Stimulated activated CD4-positive, alpha-beta T cell treated with anti-CD3 and anti-CD28 coated beads, TNF-alpha, amount 100 ng/mL, for 1 hour (primary cell): ENCODE measurements at places on chromosomes 13 and 19.
A peak's percentile ranks its signal among the peaks of the same experiment; 100 is the strongest.

DNA sequence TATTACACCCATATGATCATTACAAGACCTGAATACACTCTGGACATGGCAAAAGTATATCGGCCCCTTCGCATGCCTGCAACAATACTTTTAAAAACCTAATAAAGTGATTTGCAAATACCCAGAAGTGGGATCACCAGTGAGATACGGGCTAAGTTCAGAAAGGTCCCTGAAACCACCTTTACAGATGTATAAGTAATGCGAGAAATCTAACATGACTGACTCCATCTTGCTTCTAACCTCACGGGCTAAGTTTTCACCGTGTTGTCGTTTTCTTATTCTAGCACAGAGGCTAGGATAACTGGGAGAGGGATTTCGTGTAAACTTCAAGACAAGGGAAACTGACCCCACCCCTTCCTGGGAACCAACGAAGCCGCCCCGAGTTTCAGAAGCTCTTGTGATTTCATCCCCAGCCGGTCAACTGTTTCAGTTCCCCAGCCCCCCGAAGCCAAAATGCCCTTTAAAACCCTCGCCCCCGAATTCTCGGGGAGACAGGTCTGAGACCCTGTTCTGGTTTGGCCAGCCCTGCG, 703 bp downstream of the NEK3 start:
- no peak for DNase-seq

DNA sequence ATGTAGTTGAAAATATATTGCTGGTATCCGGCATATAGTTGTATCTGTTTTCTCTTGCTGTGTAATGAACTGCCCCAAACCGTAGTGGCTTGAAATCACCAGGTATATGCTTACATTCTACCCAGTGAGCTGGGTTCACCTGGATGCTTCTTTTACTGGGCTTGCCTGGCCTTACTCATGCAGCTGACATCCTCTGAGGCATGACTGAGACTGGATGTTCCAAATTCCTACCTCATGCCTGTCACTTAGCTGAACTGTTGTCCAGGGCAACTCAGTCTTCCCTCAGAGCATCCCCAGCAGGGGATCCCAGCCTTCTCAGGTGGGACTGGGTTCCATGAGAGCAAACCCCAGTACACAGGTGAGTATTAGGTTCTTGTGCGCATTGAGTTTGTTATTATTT, 66.8 kb downstream of the IFT88 start:
- DNase-seq = no peak

DNA sequence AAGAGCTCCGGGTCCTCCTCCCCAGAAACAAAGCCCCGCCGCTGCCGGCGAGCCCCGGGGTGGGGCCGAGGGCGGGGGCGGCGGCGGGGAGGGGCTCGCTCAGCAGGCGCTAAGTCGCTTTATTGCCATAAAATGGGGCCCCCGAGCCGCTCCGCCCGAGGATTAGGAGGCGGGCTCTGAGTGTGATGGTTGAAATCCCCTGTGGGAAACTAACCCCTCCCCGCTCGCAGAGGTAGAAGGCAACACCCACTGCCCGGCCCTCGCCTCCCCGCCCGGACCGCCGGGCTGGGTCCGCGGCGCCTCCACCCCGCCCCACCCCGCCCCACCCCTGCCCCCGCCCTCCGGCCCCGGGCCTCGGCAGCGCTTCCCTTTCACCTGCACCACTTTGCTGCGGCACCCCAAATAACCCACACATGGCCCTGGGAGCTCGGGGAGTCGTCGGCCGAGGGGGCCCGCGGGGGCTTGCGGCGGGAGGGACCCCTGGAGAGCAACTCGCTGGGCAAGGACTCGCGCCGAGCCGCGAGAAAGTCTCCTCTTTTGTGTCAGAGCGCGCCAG, at the start of gene KLF12:
Gene KLF12, minus strand, starts transcription at position 184 of the 556 bp plus-strand sequence.
- peak; percentile 71 for DNase-seq

DNA sequence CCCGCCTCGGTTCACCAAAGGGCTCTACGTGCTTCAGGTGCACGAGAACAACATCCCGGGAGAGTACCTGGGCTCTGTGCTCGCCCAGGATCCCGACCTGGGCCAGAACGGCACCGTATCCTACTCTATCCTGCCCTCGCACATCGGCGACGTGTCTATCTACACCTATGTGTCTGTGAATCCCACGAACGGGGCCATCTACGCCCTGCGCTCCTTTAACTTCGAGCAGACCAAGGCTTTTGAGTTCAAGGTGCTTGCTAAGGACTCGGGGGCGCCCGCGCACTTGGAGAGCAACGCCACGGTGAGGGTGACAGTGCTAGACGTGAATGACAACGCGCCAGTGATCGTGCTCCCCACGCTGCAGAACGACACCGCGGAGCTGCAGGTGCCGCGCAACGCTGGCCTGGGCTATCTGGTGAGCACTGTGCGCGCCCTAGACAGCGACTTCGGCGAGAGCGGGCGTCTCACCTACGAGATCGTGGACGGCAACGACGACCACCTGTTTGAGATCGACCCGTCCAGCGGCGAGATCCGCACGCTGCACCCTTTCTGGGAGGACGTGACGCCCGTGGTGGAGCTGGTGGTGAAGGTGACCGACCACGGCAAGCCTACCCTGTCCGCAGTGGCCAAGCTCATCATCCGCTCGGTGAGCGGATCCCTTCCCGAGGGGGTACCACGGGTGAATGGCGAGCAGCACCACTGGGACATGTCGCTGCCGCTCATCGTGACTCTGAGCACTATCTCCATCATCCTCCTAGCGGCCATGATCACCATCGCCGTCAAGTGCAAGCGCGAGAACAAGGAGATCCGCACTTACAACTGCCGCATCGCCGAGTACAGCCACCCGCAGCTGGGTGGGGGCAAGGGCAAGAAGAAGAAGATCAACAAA, 2.6 kb downstream of the PCDH17 start:
- DNase-seq = no peak

GRCh38 chr19:18682807-18683108, 722 bp upstream of the CRTC1 start:
- DNase-seq = no peak

GRCh38 chr19:7257148-7258040, 36.8 kb downstream of the INSR start:
- no peak for DNase-seq

- DNase-seq = no peak
Measured at GRCh38 chr19:50580970-50581634, 12.9 kb upstream of the LRRC4B start.

GRCh38 chr13:39202746-39203145, 164.5 kb downstream of the NHLRC3 start:
- DNase-seq = no peak

DNA sequence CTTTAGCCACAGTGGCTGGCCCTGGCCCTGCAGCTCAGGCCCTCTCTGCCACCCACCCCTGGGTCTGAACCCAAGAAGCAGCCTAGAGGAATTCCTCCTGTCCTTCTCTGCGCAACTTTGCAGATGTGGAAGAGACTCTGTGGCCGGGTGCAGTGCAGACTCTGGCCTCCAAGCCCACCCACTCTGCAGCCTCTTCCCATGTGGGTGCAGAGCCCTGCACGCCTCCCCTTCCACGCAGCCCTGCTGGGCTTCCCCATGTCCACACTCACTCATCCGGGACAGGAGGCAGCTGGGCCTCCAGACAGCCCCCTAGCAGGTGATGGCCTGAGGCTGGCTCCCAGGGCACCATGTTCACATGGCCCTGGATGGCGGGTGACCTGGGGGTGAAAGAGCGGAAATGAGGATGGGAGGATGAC, 2.5 kb downstream of the TEX29 start:
- no peak for DNase-seq

- no peak for DNase-seq
Measured at GRCh38 chr13:32504263-32504662, 34.3 kb downstream of the N4BP2L2 start.

DNA sequence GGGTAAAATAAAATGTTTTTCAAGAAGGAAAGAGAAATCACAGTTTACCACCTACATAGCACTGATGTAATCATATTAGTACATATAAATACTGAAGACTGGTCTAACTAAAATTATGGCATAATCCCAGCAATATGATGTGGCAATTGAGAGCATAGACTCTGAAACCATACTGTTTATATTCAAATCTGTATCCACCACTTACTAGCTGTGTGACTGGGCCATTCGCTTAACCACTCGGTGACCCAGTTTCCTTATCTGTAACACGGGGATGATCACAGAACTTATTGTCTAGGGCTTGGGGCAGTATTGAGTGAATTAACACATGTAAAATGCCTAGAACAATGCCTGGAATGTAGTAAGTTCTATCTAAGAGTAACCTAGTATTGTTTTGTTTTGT, 13.1 kb upstream of the GTF3A start:
- DNase-seq = no peak

DNA sequence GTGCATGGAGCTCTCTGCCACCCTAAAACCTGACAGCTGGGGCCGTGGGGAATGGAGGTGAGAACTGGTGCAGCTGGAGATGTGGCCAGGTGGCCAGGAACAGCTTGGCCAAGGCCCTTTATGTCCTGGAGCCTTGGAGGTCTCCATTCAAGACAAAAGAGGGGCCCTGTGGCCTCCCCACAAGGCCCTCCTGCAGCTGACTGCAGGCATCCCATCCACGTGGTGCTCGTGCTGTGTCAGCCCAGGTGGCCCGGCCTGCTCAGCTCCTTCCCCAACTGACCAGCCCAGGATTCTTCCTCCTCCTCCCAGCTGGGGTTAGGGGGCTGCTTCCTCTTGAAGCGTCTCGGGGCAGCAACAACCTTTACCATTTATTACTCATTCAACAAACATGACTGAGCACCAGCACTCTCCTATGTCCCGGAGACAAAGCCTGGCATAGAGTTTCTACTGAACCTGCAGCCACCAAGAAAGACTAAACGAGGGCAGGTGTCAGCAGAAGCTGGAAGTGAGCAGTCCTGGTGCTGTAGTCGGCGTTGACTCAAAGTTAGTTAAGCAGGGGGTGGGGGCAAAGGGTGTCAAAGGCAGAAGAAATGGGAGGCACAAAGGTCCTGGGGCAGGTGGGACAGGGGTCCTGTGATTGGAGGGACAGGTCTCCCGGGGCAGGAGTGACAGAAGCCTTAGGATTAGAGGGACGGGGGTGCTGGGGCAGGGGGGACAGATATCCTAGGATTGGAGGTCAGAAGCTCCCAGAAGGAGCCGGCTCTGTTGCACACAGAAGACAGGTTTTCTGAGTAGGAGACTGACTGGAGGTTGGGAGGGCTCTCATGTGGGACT, 23.3 kb upstream of the C13orf46 start:
- DNase-seq = no peak

DNA sequence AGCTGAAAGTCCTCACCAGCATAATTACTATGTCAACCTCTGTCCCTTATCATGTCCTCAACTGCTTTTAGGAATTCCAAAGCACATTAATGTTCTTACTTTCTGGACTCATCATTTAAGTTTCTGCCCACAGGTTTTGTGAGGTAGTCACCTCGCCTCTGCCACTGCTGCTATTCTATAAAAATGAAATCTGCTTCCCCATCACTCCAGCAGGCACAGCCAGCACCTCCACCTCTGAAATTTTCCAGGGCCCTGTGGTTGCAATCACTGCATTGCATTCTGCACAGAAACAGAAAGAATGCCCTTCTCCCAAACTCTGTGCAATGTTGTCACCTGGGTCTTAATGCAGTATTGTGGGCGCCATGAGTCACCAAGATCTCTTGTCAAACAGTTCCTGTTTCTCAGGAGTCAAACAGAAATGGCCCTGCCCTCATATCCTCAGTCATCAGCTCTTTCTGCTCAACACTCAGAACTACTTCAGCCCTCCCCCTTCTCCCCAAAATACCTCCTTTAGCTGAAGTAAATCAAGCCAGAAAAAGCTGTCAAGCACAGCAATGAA, 529.2 kb upstream of the NBEA start:
- no peak for DNase-seq

GRCh38 chr13:27978301-27978968, 9.3 kb upstream of the CDX2 start:
- no peak for DNase-seq

DNA sequence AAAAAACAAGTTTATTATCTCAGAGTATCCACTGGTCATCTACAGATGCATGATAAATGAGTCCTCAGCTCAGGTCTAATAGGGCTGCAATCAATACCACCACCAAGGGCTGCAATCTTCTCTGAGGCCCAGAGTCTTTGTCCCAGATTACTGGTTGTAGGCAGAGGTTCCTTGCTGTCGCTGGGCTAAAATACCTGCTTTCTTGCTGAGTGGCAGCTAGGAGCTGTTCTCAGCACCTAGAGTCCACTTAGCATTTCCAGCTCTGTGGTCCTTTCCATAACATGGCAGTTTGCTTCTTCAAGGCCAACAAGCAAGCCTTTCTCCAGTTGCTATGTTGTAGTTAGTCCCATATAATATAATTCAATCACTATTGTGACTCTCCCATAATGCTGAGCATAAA, 351.3 kb downstream of the SLITRK1 start:
- DNase-seq = no peak

DNA sequence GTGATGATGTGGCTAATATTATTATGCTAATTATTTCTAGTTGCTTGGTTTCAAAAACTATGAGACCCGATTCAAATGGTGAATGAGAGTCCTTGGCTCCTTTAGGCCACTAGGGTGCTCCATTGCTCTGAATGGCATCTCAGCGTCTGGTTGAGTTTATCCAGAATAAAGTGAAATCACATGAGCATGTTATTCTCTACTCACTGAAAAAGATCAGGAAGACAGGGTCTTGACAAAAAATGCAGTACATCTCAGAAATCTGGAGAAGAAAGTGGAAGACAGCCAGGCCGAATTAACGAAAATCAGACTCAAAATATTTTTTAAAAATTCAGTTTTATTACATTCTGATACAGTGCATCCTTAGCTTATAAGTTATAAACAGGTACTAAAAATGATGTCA, 516.2 kb downstream of the MYO16 start:
- DNase-seq = no peak

- DNase-seq = no peak
Measured at GRCh38 chr13:44498969-44499368, 77.2 kb downstream of the TSC22D1 start.

- DNase-seq = no peak
Measured at GRCh38 chr19:18185538-18185937, 7.5 kb upstream of the MPV17L2 start.

DNA sequence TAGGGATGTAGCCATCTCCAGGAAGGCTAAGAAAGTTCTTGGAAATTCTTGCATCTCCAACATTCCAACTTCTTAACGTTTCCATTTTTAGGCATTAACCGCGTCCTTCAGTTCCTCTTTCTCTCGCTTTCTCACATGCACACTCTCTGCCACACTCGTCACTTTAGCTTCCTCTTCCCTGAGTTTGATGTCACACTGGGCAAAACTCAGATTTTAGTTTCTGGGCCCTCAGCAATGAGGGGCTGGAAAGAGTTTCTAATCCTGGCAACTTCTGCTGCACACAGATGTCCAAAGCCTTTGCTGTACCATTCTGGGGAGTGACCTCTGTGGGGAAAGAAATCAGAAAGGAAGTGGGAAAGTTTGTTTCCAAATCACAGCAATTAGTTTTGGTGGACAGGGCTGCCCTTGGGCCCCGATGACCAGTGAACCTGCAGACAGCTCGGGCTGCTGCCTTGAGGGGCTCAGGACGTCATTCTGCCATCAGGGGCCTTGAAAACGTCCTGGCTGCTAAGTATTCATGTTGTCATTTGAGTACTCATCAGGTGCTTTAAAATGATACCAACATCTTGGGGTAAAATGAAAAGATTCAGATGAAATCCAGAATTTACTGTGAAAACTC, 89.3 kb downstream of the KL start:
- no peak for DNase-seq

GRCh38 chr19:17242431-17243208, 3.1 kb downstream of the NR2F6 start:
- no peak for DNase-seq
